ENCODE measurements at places on chromosomes 11 and 22. TPM values are rescaled to one million over a fixed set of nuclear protein-coding genes. Genes with fewer than 3 reads are reported as not detected.

Gene PIK3IP1
- 1.1 TPM for total RNA-seq

Gene P2RX6
- total RNA-seq: 0.45 TPM

Gene MISFA
- total RNA-seq: 0.73 TPM

Gene MYBPC3
- total RNA-seq: not detected

DNA sequence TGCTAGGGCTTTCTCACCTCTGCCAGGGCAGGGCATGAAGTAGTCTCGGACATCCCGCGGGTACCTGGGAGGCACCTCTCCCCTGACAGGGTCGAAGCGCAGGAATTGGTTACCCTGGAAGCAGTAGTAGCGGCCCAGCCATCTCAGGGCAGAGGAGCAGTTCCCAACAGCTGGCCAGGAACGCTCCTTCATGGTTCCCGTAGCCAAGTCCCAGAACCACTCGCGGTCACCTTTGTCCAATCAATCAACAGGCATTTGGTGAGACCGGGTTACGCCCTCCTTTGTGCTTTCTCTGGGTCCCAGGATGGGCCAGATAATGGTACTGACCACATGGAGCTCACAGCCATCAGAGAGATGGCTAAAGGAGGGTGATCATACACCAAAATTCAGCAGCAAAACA lies 3.4 kb downstream of the HPX start:
- DNase-seq: no peak

- DNase-seq: no peak
These were observed 147.1 kb upstream of the SESN3 start for GRCh38 chr11:95378111-95378510.

DNA sequence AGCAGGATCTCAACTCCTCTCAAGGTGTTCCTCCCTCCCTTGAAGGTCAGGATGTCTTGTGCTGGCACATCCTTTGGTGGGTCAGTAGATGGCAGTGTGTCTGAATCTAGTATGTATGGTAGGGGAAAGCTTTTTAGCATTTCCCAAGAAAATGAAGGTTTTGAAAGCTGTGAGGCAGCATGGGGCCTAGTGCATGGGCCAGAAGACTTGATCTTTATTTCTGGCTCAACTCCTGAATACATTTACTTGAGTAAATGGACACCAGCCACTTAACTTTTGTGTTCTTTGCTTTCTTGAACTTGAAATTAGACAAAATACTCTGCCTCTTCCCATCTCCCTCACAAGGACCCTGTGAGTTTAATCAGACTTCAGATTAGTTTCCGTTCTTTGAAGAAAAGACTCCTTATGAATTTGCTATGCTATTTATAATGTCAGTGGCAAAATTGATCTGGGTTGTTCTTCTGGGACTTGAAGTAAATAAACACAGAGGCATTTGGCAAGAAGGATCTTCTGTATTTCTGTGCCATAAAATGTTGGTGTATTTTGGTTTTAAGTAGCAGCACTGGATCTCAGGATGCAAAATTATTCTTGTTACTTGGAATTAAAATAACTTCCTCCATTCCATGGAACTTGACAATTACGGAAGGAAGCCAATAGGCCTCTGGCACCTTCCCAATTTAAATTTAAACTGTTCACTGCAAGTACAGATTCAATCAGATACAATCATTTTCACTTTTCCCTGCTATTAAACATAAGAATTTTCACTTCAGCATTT lies 288.8 kb downstream of the CASP12 start:
- DNase-seq: peak; percentile 39

DNA sequence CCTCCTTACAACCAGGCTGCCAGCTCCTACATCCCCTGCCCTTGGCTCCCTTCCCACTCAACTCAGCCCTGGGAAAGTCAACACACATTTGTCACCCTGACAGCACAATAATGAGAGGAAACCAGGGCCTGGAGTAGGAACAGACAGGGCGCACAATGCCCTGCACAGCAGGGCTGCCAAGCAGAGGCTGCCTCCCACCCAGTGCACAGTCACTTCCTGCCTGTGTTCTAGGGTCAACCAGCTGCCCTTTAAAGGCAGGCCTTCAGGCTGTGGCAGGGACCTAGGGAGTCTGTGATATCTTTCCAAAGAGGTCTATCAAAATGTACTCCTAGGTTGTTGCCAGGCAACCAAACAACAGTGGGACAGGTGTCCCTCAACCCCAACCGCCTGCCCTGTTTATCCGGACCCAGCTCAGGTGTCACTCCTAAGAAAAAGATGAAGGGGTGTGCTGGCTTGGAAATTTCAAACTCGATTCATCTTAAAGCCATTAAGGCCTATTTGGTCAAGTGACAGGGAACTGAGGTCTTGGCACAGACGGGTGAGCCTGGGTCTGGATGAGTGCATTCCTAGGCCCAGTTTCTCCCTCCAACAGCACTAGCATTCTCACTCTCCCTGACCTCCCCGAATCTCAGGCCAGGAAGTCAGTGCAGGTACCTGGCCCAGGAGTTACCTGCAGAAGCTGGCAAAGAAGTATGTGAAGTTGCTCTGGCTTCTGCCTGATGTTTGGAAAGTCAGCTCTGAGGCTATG lies 110.3 kb upstream of the PITPNB start:
- peak; percentile 92 for DNase-seq

GRCh38 chr11:3200388-3201111 lies 18.1 kb downstream of the MRGPRG start:
- no peak for DNase-seq

GRCh38 chr11:119747868-119748660 lies 19.1 kb upstream of the NECTIN1 start:
- DNase-seq: no peak

GRCh38 chr11:121929581-121929980 lies 186.4 kb downstream of the BLID start:
- no peak for DNase-seq

- DNase-seq: no peak
These were observed 18.0 kb upstream of the E2F8 start for GRCh38 chr11:19258641-19259230.

- peak; percentile 64 for DNase-seq
These were observed 637.5 kb upstream of the FAT3 start for GRCh38 chr11:91587131-91587530.

Measured in HT1080 (cell line).